Thoracic aorta (tissue), 2 donors: ENCODE measurements at places on chromosomes 1 and 21. TPM values are rescaled to one million over a fixed set of nuclear protein-coding genes. Genes with fewer than 3 reads are reported as not detected.

DNA sequence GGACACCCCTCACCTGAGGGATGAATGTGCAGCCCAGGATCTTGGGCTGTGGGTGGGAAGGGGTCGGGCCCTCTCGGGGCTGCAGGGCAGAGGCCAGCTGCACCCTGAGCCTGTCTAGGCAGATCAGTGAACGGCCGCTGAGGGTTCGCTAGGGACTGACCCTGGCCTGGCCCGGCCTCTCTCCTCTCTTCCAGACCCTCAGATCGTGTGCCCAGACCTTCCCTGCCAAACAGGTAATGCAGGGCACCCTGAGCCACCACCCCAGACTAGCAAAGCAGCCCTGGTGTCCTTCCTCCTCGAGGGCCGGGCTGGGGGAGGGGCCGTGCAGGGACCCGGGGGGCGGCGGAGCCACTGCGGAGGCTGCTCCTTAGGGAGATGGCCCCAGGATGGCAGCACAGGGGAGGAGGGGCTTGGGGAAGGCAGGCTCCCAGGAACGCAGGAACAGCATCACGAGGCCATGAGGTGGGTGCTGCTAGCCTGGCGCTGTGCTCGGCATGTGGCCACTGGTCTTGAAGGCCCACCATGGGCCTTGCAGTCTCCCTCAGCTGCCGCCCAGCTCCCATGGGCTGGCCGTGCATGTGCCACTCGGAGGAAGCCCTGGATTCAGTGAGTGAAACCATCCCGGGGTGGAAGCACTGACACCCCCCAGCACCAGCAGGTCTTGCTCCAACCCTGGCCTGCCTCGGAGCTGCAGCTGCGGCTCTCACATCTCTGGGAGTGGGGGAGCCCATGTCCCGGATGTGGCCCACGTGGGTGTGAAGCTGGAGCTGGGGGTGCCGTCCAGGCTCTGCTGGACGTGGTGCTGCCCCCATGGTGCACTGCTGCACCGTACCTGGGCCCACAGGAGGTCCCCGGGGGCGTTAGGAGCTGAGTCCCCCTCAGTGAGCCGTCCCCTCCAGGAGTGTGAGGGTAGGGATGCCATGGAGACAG is 28.7 kb downstream of the COL6A2 start:
- no peak for DNase-seq

The CNR2 gene
- total RNA-seq = not detected

The ACKR1 gene
- 123 TPM for total RNA-seq

GRCh38 chr1:82494117-82494516 is 693.4 kb downstream of the ADGRL2 start:
- no peak for DNase-seq

- no peak for DNase-seq
Observed at GRCh38 chr1:228233136-228233535, 25.3 kb downstream of the OBSCN start.
